ENCODE measurements at places on chromosomes 16 and 17. TPM values are rescaled to one million over a fixed set of nuclear protein-coding genes. Genes with fewer than 3 reads are reported as not detected.

DNA sequence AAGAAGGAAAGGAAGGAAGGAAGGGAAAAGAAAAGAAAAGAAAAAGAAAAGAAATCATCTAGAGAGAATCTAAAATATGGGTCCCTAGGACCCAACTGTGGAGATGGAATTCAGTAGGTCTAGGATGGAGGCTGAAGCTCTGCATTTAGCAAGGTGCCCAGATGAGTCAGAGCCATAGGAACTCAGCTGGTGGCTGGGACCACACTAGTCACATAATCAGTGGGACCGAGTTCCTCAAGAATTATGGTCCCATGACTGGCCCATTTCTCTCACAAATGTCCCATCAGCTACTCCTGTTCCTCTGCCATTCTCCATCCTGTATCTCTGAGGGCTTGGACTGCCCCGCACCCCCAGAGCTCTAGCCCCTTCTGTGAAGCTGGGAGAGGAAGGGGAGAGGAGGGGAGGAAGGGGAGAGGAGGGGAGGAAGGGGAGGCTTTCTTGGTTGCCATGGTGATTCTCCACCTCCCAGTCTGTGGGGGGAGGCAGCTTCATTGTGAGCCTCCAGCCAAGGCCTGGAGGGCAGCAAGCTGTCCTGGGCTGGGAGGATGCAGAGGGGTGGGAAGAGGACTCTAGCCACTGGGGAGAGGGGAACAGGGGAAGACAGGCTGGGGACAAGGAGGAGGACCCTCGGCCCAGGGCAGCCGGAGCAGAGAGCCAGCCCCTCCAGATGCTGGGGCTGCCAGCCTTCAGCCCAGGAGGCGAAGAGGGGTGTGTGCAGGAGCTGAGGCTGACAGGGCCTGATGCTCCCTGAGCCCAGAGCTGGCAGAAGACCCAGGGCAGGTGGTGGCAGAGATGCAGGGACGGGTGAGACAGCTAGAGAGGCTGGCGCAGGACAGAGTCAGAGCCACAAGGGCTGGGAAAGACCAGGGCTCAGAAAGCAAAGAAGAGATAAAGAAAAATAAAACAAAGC is 37.8 kb upstream of the LHX1 start:
- no peaks in the 10 kb centered on the region for H3K4me1 ChIP-seq
- H3K27me3 ChIP-seq = no peaks in the 10 kb centered on the region
- H3K4me3 ChIP-seq = no peak overlapping the region

EMP2 gene
- 7.2 TPM for polyA plus RNA-seq

GRCh38 chr17:80294210-80294609 is 33.6 kb downstream of the RNF213 start:
- H3K36me3 ChIP-seq = peaks cover 100% of the 10 kb centered on the region
- no peak overlapping the region for H3K4me3 ChIP-seq
- no peaks in the 10 kb centered on the region for H3K27me3 ChIP-seq
- H3K4me1 ChIP-seq = no peaks in the 10 kb centered on the region
- no peak for DNase-seq

DNA sequence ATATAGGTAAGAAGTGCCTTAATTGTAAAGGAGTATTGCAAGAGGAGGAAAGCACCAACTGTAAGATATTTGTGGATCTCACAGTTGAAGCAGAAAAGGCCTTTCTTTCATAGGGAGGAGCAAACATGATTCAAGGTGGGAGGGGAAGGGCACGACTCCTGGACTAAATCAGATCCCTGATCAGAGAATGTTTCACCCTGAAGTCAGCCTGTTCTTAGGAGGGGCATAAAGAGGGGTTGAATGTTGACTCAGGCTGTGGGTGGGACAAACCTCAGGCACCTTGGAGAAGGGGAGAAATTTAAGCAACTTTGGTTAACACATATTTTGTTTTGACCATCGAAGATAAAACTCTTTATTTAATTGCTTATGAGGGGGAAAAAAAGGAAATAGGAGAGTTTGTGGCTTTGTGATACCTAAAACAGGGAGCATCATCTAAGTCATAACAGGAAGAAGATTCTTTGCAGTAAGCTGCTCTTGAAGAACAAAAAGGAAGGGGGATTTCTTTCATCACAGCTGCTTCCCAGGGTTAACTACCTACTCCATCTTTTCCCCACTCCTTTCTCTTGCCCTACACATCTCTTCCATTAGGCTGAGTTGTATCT is 158.6 kb upstream of the ZNF267 start:
- H3K4me3 ChIP-seq = no peak overlapping the region
- no peaks in the 10 kb centered on the region for H3K27me3 ChIP-seq
- H3K27ac ChIP-seq = no peak overlapping the region
- no peak for DNase-seq
- no peaks in the 10 kb centered on the region for H3K36me3 ChIP-seq
- peaks cover 29% of the 10 kb centered on the region for H3K4me1 ChIP-seq

- H3K27me3 ChIP-seq = no peaks in the 10 kb centered on the region
- H3K4me3 ChIP-seq = no peak overlapping the region
- no peak for DNase-seq
- H3K36me3 ChIP-seq = no peaks in the 10 kb centered on the region
Observed at GRCh38 chr17:74244548-74244947, 29.5 kb upstream of the DNAI2 start.

KRTAP9-2 gene
- polyA plus RNA-seq = not detected

- peaks cover 3% of the 10 kb centered on the region for H3K27me3 ChIP-seq
- no peak for DNase-seq
- peaks cover 7% of the 10 kb centered on the region for H3K4me1 ChIP-seq
- no peak overlapping the region for H3K4me3 ChIP-seq
- no peaks in the 10 kb centered on the region for H3K36me3 ChIP-seq
Observed at GRCh38 chr17:48679385-48680096, 42.8 kb downstream of the PRAC1 start.

DNA sequence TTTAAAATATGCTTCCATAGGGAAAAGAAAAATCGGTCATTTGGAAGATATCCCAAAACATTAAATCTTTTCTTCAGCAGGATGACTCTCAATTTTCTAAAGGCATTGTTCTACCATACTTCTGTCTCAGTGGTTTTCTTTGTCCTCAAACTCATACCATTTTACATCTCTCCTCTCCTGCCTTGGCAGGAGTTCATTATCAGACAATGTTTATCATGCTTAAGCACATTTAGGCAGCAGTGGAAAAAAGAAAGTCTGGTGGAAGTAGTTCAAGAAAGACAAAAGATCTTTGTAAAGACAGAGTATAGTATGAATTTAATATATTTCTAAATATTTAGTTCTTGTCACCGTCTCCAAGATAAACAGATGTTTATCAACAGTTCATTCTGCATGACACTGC is 68.2 kb downstream of the CDK12 start:
- H3K4me3 ChIP-seq = no peak overlapping the region
- H3K36me3 ChIP-seq = peaks cover 32% of the 10 kb centered on the region
- no peaks in the 10 kb centered on the region for H3K27me3 ChIP-seq
- H3K27ac ChIP-seq = no peak overlapping the region
- no peaks in the 10 kb centered on the region for H3K4me1 ChIP-seq

DNA sequence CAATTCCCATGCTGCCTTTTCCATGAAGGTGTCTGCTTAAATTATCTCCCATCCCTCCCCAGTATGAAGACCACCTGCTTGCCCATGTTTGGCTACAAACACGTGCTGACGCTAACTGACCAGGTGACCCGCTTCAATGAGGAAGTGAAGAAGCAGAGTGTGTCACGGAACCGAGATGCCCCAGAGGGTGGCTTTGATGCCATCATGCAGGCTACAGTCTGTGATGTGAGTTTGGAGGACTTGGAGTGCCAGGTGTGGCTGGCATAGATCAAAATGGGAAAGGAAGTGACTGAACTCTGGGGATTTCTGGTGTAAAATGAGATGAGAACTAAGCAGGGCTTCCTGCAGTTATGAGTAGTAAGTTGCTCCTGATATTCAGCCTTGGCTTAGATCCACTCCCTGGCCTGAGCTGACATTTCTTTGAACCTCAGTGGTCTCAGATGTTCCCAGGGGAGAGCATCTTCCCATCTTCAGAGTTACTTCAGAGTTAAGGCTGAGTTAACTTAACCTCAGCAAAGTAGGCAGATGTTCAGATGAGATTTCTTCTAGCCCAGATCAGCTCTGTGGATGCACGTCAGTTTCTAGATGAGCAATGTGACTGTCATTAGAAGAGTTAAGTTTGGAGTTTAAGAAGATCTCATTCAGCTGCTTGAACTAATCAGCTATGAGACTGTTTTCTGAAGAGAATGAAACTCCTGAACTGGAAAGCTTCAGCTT is 32.7 kb downstream of the ITGB3 start:
- no peak for DNase-seq
- H3K27me3 ChIP-seq = no peaks in the 10 kb centered on the region
- H3K4me1 ChIP-seq = no peaks in the 10 kb centered on the region
- H3K36me3 ChIP-seq = peaks cover 12% of the 10 kb centered on the region

- H3K36me3 ChIP-seq = no peaks in the 10 kb centered on the region
- DNase-seq = no peak
- no peak overlapping the region for H3K4me3 ChIP-seq
- no peak overlapping the region for H3K27ac ChIP-seq
- no peaks in the 10 kb centered on the region for H3K4me1 ChIP-seq
- no peaks in the 10 kb centered on the region for H3K27me3 ChIP-seq
Observed at GRCh38 chr16:48916566-48916965, 306.6 kb upstream of the N4BP1 start.

ABCC1 gene
- polyA plus RNA-seq = 17.6 TPM

DNA sequence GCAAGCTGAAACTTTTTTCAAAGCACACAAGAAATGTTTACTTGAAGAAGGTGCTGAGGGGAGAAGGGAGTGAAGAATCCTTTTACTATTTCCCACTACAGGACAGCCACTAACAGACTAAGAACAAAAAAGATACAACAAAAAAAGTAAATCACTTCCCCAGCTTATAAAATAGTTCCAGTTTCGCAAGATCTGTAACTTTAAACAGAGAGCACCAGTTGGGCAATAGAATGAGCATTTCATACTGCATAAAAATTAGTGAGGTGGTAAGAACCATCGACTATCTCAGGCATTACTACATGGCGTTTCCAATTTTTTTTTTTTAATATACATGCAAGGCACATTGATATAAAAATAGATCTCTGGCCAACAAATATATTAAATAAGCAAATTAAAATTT is 11.1 kb downstream of the CRYBA1 start:
- no peaks in the 10 kb centered on the region for H3K27me3 ChIP-seq
- no peak overlapping the region for H3K4me3 ChIP-seq
- H3K36me3 ChIP-seq = peaks cover 2% of the 10 kb centered on the region
- peak overlapping the region; percentile 78 for H3K27ac ChIP-seq
- DNase-seq = no peak

GPR179 gene
- not detected for polyA plus RNA-seq

MAPK8IP3 gene
- polyA plus RNA-seq = 3.6 TPM

GRCh38 chr17:49624896-49625295 is 49.2 kb downstream of the NXPH3 start:
- H3K4me1 ChIP-seq = peaks cover 95% of the 10 kb centered on the region
- peak overlapping the region; percentile 93 for H3K27ac ChIP-seq
- H3K36me3 ChIP-seq = peaks cover 35% of the 10 kb centered on the region
- H3K4me3 ChIP-seq = no peak overlapping the region
- DNase-seq = no peak

- no peaks in the 10 kb centered on the region for H3K27me3 ChIP-seq
- peaks cover 8% of the 10 kb centered on the region for H3K4me1 ChIP-seq
- DNase-seq = peak; percentile 74
- H3K4me3 ChIP-seq = no peak overlapping the region
Observed at GRCh38 chr16:53549970-53550690, 47.1 kb upstream of the AKTIP start.

MMP2 gene
- 7.2 TPM for polyA plus RNA-seq

Data from sigmoid colon (tissue), 7 donors.